DMS 273 treated with DMSO at 0.1 percent for 48 hours (cell line): ENCODE measurements at places on chromosomes 1 and 21.

DNA sequence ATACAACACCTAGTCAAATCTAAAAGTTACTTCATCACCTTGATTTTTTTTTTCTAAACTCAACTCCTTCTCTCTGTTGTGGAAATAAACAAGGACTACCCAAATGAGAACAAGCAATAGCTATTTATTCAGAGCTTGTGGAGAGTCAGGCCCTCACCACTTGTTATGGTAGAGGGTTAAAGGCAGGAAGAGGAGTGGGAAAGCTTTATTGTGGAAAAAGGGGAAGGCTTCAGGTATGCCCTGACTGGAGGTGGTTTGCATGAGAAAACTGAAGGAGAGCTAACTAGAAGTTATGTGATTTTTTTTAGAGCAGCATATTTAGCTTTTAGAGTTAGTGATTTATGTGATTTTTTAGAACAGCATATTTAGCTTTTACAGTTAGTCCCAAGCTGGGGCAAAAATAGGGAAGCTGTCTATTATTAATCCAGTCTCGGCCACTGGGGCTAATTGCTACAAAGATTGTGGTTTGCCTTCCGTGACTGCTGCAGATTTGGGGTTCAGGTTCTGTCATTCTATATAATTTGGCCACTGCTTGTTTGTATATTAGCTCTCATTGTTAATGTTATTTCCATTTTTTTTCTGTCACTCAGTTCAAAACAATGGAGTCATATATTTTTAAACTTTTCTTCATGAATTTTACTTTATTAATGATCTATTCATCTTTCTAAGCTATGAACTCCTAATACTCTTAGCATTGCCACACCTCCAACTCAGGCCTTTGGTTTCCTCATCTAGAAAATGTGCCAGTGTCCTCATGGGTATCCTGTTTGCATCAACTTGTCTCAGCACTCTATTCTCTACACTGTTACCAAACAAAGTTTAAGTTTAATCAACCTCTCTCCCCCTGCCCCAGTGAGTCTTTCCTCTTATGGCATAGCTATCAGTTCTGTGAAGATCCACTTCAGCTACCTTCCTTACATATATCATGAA is 713.0 kb downstream of the BRINP3 start:
- DNase-seq = no peak

DNA sequence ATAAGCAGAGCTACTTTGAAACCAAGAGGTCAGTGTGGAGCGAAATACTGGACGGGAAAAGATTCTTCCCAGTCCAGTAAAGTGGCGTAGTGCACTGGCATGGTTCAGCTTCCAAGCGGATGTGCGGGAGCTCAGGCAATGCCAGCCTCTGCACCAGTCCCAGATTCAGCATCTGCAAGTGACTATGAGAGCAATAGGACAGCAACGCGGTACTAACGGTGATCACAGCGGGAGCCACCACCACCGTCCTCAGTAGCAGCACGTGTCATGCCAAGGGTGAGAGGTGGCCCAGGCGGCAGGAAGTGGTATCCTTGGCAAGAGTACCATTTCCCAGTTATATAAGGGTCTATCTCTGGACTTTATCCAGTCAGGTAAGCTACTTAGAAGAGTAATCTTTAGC is 17.8 kb downstream of the PLD5 start:
- no peak for DNase-seq

DNA sequence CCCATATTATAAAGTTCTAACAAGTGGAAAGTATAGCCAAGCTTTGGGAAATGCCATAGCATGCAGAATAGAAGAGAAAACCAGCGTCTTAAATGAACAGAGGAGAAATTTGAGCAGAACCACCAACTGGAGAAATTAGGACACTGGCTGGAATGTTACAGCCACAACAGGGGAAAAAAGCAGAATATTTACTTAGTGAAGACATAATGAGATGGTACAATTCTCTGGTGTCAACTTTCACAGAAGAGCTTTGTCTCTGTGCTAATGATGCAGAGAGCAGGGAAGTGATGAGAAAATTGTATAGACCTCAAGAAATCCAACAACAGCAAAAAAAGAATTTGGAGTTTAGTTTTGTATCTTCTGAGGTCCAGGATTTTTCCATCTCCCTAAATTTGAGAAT is 249.7 kb downstream of the KIF26B start:
- DNase-seq = no peak

DNA sequence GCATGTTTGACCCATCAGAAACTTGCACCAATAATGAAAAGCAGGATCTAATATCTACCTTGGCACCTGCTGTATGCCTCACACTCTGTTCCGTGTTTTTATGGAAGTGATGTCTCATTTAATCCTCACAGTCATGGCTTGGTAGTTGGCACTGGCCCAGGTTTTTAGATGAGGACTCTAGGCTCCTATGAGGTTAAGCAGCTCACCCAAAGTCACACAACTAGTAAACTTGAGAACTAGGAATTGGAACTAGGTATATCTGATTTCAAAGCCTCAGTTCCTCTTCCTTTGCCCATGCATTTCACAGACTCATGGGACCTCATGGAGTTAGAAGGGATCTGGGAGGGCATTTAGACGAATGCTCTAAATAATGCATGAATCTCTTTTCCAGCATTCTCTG is 21.3 kb upstream of the TARBP1 start:
- no peak for DNase-seq

DNA sequence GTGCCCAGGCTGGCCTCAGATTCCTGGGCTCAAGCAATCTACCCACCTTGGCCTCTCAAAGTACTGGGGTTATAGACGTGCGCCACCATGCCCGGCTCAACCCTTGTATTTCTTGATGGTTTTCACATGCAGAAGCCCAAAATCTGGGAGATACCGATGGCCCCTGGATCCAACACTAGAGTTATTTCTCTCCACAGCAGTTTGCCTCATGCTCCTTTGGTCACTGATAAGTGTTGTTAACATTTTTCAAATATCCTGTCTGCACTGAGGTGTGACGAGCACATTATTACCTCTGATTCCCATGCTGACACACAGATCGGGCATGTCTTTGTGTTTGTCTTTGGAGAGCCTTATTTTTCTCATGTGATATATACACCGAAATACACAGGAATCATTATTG is 107.0 kb downstream of the KIF26B start:
- no peak for DNase-seq

DNA sequence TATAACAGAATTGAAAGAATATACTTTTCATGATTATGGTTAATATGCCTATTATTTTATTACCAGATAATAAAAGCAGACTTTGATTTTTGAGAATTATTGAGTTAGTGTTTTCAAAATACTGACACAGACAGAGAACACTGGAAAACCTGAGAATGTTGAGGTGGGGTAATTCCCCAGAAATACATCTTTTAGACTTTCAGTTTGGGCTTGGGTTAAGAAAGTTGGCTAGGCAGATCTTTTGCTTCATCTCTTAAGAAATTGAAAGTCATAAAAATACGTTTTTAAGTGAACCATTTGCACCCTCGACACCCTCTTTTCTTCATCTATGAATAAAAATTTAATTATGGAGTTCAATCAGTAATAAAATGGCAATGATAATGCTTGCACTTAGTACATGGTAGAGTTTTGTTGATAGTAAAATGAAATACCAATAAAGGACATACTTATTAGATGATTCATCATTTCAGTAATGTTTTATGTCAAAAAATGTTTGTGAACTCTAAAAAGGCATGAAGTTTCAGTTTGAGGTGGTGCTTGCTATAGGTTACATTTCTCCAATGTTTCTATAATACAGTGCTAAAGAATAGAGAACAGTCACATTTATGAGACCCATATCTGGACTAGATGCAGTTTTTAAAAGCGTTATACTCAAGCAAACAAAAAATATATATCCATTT is 1.9 kb upstream of the SAMSN1 start:
- no peak for DNase-seq

GRCh38 chr1:162281426-162281825 is 95.2 kb downstream of the SPATA46 start:
- no peak for DNase-seq

- DNase-seq = no peak
Observed at GRCh38 chr1:101130673-101131072, 105.1 kb upstream of the DPH5 start.

GRCh38 chr21:36508948-36509347 is 29.0 kb upstream of the CLDN14 start:
- no peak for DNase-seq

DNA sequence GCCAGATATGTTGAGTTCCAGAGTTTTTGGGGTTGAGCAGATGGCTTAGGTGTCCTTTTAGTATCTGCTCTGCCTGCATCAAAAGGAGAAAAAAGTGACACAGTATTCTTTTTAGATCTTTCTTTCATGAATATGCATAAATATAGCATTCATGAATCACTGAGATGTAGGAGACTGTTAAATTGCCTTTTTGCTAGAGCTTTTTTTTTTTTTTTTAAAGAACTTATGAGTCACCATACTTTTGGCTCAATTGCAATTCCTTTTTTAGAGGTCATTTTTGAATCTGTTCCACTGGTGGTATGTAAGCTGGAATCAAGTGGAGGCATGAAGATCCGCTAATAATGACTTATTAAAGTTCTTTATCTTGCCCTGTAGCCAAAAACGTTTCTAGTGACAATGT is 480.9 kb upstream of the ZRANB2 start:
- DNase-seq = no peak

GRCh38 chr1:116436611-116436970 is 63.5 kb downstream of the ATP1A1 start:
- no peak for DNase-seq

DNA sequence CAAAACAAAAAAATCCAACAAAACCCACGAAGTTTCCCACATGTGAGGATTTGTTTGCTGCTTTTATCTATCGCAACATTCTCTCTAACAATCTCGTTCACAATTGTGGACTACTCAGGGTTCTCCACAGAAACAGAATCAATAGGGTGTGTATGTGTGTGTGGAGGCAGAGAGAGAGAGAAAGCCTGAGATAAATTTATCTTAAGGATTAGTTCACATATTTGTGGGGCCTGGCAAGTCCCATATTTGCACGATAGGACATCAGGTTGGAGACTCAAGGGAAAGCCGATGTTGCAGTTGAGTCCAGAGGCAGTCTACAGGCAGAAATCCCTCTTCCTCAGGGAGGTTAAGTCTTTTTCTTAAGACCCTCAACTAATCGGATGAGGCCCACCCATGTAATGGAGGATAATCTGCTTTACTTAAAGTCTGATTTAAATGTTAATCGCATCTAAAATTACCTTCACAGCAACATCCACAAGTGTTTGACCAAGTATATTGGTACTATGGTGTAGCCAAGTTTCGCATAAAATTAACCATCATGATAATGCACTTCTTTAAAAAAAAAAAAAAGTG is 31.7 kb downstream of the ADAMTS1 start:
- no peak for DNase-seq

DNA sequence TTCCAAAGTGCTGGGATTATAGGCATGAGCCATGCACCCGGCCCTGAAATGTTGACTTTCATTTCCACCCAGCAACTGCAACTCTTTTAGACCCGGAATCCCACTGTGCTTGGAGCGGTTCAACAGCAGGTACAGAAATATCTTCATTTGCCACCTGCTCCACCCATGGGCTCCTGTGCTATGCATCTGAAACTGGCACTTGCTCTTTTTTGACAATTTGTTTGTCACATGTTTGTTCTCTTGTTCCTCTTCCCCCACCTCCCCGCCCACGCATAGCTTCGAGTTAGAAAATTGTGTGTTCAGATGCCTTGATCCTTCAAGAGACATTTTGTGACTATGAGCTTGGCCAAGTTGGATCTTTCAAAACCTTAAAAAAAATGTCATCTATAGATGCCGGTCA is 2.4 kb upstream of the IFNLR1 start:
- no peak for DNase-seq

DNA sequence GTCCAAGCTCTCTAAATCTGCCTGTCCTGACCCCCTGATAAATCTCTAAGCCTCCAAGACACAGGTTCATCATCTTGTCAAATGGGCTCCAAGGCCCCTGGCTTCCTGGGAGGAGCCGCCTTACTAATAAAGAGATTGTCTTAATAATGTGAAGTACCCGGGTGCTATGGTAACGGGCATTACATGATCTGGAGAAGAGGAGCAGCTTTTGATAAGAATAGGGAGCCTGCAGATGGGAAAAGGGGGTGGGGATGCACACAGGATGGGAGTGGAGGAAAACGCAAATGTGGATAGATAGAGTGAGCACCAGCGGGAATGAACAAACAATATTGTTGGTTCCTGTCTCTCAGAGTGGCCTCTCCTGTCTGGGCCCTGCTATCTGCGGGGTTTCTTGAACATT is 11.9 kb upstream of the RXRG start:
- DNase-seq = no peak

- no peak for DNase-seq
Observed at GRCh38 chr21:29351691-29352090, 53.0 kb downstream of the BACH1 start.

GRCh38 chr1:209675565-209676154 is 448 bp downstream of the G0S2 start:
- no peak for DNase-seq

DNA sequence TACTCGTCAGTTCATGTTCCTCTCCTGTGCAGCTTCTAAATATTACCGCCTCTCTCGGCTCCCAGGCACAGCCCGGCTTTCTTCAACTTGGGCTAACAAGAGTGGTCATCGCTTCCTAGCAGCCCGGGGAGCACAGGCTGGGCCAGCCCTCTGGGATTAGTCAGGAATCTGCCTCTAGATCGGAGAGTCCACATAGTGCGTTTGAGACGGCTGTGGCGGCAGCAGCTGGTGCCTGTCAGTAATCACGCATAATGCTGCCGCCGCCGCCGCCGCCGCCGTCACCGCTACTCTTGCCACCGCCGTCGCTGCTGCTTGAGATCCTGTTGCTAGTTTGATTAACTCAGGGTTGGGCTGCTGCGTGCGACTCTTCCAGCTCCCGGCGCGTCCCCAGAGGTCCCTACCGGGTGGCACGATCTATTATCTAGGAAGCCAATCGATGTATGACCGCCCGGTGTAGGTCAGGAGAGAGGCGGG is at the start of gene RXRG:
RXRG (minus strand) TSS at position 230 of the 474 bp plus-strand sequence. CDS start 233 bp downstream, outside the sequence.
- DNase-seq = no peak

- DNase-seq = no peak
Observed at GRCh38 chr1:35047188-35047858, 15.6 kb upstream of the ZMYM6 start.

- DNase-seq = no peak
Observed at GRCh38 chr1:47875831-47876586, 121.2 kb downstream of the TRABD2B start.

GRCh38 chr1:33966346-33967141 is 102.7 kb downstream of the HMGB4 start:
- peak; percentile 28 for DNase-seq

DNA sequence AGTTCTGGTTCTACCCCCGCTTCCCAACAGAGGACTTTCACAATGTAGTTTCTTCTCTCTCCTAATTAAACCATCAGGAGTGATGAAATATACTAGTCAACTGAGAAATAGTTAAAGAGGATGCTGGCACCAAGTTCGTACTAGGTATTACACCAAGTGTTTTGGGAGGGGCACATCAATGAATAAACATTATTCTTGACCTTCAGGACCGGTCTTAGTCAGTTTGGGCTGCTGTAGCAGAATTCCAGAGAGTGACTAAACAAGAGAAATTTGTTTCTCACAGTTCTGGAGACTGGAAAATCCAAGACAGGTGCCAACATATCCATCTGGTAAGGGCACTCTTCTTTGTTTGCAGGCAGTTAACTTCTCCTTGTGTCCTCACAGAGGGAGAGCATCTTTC is 103.8 kb downstream of the SPATA17 start:
- DNase-seq = no peak

GRCh38 chr1:234627009-234627950 is 17.3 kb upstream of the IRF2BP2 start:
- DNase-seq = no peak
